ENCODE measurements at places on chromosomes 5 and 9. TPM values are rescaled to one million over a fixed set of nuclear protein-coding genes. Genes with fewer than 3 reads are reported as not detected.

Gene TGFBR1
- 71.2 TPM for total RNA-seq

DNA sequence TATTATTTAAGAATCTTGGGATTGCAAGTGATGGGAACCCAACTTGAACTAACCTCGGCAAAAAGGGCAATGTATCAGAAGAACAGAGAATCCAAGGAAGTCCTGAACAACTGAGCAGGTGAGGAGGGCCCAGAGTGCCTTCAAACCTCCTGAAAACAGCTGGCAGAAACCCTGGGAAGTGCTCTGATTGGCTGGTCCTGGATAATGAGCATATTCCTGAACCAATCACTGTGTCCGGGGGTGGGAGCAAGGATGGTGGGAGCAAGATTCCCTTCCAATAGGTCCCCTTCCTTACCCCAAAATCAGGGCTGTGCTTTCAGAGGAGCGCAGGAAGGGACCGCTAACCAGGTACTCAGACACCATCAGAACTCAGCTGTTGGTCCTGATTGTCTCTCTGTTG, 31.9 kb upstream of the TBC1D2 start:
- H3K27ac ChIP-seq, result no peak overlapping the region
- no peak overlapping the region for H3K4me3 ChIP-seq
- no peaks in the 10 kb centered on the region for H3K36me3 ChIP-seq
- H3K27me3 ChIP-seq, result peaks cover 7% of the 10 kb centered on the region
- no peaks in the 10 kb centered on the region for H3K4me1 ChIP-seq

Gene WDR31
- total RNA-seq, result 0.55 TPM

GRCh38 chr9:33049680-33050361, 24.7 kb downstream of the DNAJA1 start:
- no peaks in the 10 kb centered on the region for H3K27me3 ChIP-seq
- H3K4me1 ChIP-seq, result peaks cover 10% of the 10 kb centered on the region
- H3K4me3 ChIP-seq, result no peak overlapping the region
- DNase-seq, result no peak
- peaks cover 44% of the 10 kb centered on the region for H3K36me3 ChIP-seq
- H3K27ac ChIP-seq, result no peak overlapping the region

Gene TNFSF15
- total RNA-seq, result 2.0 TPM

- no peak overlapping the region for H3K27ac ChIP-seq
- no peak for DNase-seq
- no peaks in the 10 kb centered on the region for H3K27me3 ChIP-seq
- no peaks in the 10 kb centered on the region for H3K36me3 ChIP-seq
Observed at GRCh38 chr5:23001120-23001519, 148.0 kb upstream of the CDH12 start.

DNA sequence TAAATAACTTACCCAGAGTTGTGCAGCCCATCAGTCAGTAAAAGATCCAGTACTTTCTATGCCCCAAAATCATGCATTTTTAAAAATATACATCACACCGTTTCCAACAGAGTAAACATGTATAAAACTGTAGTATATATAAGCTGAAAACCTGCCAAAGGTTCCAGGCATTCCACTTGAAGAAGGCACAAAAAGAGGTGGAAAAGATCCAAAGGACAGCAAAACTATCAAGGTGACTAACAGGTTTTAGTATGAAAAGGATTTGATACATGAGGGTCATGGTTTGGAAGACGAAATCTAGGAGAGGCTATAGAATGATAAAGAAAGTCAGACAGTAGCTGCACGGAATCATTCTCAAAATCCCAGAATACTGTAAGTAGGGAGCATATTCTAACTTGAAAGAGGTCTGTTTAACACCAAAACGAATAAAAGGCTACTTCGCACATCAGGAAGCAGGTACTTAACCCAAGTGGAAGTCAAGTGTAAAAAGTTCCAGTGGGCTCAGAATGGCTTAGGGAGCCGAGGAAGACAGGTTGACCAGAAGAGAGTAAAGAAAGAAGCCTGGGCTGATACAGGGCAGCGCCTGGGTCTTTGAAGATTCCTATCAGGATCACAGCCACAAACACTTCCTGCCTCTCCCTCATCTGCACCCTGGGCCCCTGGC, 207.2 kb downstream of the ADAMTS12 start:
- no peaks in the 10 kb centered on the region for H3K36me3 ChIP-seq
- H3K27ac ChIP-seq, result no peak overlapping the region
- DNase-seq, result no peak
- no peak overlapping the region for H3K4me3 ChIP-seq
- H3K4me1 ChIP-seq, result no peaks in the 10 kb centered on the region
- H3K27me3 ChIP-seq, result no peaks in the 10 kb centered on the region

DNA sequence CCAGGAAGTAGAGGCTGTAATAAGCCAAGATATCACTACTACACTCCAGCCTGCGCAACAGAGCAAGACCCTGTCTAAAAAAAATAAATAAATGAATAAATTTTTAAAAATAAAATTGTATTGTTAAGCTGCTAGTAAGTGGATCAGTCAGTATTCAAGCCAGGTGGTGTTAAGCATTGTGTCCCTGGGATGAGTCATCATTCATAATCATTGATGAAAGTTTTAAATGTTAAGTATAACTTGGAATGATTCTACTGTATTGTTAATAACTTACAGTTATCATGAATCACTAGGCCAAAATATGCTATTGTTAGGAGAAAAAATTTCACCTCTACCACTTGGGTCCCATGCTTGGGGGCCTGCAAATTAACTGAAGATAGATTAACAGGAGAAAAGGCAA, 38.2 kb downstream of the MED10 start:
- no peak overlapping the region for H3K4me3 ChIP-seq
- H3K36me3 ChIP-seq, result no peaks in the 10 kb centered on the region
- H3K27ac ChIP-seq, result no peak overlapping the region

DNA sequence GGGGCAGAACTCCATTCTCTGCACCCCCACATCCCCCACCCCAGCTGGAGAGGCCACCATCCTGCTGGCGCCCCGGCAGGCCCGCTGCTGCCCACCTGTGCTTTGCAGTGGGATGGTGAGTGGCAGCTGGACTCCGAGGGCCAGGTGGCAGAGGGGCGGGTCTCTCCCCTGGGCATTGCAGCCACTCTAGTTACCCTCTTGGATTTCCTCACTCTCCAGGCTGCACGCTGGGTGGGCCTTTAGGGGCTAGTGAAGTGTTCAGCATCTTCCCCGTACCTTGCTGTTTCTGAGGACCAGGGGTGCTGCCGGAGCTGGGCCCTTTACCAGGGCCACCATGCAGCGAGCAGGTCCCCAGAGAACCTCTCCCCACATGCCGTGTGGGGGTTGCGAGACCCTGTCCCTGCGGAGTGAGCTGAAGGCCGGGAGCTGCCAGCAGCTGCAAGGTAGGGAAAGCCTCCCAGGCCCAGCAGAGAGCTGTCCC, 88.4 kb upstream of the SH3PXD2B start:
- no peaks in the 10 kb centered on the region for H3K27me3 ChIP-seq
- DNase-seq, result no peak
- no peaks in the 10 kb centered on the region for H3K36me3 ChIP-seq
- no peak overlapping the region for H3K27ac ChIP-seq
- H3K4me3 ChIP-seq, result no peak overlapping the region
- no peaks in the 10 kb centered on the region for H3K4me1 ChIP-seq

DNA sequence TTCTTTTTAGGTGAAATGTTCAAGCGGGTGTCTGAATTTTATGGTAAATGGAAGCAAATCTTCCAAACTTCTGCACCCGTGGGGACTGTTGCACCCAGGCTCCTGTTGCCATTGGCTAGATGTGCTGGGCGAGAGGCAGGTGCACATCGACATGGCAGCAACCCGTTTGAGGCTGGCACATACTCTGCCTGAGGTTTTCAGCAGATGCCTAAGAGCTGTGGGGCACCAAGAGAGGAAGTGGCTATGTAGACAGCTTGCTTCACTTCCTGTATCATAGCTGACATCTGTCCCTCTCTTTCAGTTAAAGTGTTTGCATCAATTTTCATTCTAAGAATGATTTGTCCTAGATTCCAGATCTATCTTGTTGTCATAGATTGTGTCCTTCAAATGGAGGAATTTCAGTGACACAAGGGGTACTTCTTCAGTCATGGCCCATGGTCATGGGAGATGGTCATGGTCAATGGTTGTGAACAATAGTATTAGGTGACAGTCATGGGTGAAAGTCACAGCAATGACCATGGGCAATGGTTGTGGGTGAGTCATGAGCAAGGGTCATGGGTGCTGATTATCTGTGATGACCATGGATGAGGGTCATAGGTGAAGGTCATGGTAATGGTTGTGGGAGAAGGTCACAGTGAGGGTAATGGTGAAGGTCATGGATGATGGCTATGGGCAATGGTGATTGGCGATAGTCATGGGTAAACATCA, 115.1 kb upstream of the IRX4 start:
- H3K27me3 ChIP-seq, result no peaks in the 10 kb centered on the region
- no peak for DNase-seq
- no peaks in the 10 kb centered on the region for H3K36me3 ChIP-seq
- H3K27ac ChIP-seq, result no peak overlapping the region
- no peak overlapping the region for H3K4me3 ChIP-seq

Gene CCDC180
- total RNA-seq, result 4.6 TPM

Gene FCN2
- total RNA-seq, result not detected

GRCh38 chr5:74296685-74297408, 343.7 kb downstream of the ENC1 start:
- H3K27me3 ChIP-seq, result peaks cover 4% of the 10 kb centered on the region
- H3K27ac ChIP-seq, result no peak overlapping the region
- no peaks in the 10 kb centered on the region for H3K4me1 ChIP-seq
- H3K36me3 ChIP-seq, result no peaks in the 10 kb centered on the region
- DNase-seq, result no peak
- no peak overlapping the region for H3K4me3 ChIP-seq

DNA sequence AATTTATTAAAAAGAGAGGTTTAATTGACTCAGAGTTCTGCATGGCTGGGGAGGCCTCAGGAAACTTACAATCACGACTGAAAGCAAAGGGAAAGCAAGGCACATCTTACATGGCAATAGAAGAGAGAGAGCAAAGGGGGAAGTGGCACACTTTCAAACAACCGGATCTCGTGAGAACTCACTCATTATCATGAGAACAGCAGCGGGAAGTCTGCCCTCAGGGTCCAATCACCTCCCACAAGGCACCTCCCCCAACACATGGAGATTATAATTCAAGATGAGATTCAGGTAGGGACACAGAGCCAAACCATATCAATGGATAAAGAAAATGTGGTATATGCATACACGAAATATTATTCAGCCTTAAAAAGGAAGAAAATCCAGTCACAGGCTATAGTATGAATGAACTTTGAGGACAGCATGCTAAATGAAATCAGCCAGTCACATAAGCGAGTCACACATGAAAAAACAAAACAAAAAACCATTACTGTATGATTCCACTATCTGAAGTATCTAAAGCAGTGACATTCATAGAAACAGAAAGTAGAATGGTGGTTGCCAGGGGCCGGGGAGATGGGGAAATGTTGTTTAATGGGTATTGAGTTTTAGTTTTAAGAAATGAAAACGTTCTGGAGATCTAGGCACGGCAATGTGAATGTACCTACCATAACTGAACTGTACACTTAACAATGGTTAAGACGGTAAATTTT, 83.4 kb upstream of the PCA3 start:
- H3K27me3 ChIP-seq, result no peaks in the 10 kb centered on the region
- no peak overlapping the region for H3K4me3 ChIP-seq
- peaks cover 7% of the 10 kb centered on the region for H3K4me1 ChIP-seq
- DNase-seq, result no peak

- H3K27ac ChIP-seq, result peak overlapping the region; percentile 94
- DNase-seq, result no peak
- H3K36me3 ChIP-seq, result peaks cover 78% of the 10 kb centered on the region
- peak overlapping the region; percentile 98 for H3K4me3 ChIP-seq
Observed at GRCh38 chr9:127968700-127969383, 11.9 kb downstream of the EEIG1 start.

DNA sequence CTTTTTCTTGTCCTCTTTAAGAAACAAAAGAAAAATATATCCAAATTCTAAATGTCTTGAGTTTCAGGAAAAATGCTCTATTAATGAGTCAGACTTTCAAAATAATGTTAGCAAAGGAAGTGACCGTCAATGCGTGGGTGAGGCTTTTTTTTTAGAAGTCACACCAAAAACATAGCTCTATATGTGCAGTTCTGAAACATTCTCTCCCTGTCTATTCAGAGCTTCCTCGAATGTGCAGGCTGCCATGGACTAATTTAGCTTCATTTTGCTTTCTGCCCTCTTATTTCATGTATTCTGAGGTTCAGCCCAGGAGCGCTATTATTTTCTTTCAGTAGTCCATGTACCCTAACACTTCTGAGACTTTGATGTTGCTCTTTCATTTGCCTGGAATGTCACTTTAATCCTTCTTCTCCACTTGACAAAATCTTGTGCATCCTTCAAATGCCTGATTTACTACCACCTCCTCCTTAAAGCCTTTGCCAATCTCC, 72.5 kb upstream of the RASA1 start:
- H3K27ac ChIP-seq, result no peak overlapping the region
- no peak overlapping the region for H3K4me3 ChIP-seq
- no peaks in the 10 kb centered on the region for H3K27me3 ChIP-seq
- H3K36me3 ChIP-seq, result no peaks in the 10 kb centered on the region

DNA sequence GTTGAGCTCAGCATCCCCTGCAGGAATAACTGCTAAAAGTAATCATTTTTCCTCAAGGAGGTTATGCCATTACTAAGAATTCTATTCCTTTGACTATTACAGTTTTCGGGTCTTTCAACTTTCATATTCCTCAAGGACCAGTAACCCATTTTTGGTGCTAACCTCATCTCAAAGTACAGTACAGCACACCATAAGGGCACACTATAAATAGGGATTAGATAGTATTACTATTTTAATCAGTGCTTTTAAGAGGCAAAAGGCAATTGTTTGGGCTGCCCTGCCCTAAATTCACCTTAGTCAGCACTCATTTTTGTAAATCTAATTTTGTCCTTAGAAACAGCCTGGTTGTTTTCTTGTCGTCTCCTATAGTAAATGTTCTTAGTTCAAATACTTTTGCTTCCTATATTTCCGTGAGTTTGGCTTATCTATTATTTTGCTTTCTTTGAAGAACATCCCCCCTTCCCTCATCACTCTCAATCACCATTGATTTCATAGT, 13.6 kb upstream of the GARNL3 start:
- no peaks in the 10 kb centered on the region for H3K36me3 ChIP-seq
- H3K4me3 ChIP-seq, result no peak overlapping the region
- peaks cover 37% of the 10 kb centered on the region for H3K27me3 ChIP-seq
- H3K4me1 ChIP-seq, result no peaks in the 10 kb centered on the region
- no peak for DNase-seq
- no peak overlapping the region for H3K27ac ChIP-seq
